ENCODE measurements at places on chromosomes 5 and 9. TPM values are rescaled to one million over a fixed set of nuclear protein-coding genes. Genes with fewer than 3 reads are reported as not detected.

DNA sequence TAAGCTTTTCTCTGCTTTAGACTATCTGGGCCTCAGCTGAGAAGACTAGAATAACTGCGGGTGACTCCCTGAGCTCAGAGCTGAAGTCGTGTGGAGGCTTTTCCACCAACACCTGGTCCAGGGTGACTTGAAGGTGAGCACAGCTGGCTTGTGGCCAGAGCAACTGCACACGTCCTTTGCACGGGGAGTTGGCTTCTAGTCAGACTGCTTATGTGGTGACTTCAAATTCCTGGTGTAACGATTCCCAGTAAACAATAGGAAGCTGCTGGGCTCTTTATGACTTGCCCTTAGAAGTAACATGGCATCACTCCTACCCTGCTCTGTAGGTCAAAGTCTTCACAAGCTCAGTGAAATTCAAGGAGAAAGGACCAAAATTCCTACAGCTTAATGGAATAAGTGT, 800.6 kb upstream of the CDH6 start:
- no peaks in the 10 kb centered on the region for H3K27me3 ChIP-seq
- no peaks in the 10 kb centered on the region for H3K36me3 ChIP-seq
- no peak overlapping the region for H3K4me3 ChIP-seq
- H3K4me1 ChIP-seq = no peaks in the 10 kb centered on the region

DNA sequence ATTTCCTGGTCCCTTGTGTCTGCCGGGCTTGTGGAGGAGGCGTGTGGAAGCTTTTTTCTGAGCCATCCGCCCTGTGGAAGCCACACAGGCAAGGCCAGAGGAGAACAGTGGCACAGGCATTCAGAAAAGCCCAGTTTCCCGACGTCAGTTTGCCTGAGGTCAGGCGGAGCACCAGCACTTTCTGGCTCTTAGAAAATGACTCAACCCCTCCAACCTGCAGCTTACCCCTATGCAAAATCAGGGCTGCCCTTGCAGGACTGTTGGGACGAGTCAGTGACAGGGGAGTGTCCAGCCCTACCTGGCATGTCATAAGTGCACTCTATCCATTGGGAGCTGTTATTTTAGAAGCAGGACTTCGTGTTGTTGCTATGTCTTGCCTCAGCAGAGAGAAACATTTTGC, 216.0 kb downstream of the NR3C1 start:
- H3K27ac ChIP-seq = no peak overlapping the region
- no peak overlapping the region for H3K4me3 ChIP-seq
- peaks cover 12% of the 10 kb centered on the region for H3K4me1 ChIP-seq
- DNase-seq = no peak
- H3K36me3 ChIP-seq = no peaks in the 10 kb centered on the region

SNCB gene
- total RNA-seq = not detected

DNA sequence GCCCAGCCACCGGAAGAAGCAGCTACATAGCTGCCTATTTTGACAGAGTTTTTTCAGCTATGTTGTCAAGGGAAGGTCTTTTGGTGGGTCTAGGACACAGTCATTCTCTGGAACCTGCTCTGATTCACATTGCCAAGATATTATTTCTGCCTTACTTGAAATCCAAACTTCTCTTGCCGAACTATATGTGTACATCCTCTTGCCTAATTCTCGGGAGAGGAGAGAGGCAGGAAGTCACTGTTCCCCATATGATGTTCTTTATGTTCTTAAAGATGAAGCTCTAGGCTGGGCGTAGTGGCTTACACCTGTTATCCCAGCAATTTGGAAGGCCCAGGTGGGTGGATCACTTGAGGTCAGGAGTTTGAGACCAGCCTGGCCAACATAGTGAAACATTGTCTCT, 8.6 kb downstream of the TMEM252 start:
- no peak overlapping the region for H3K27ac ChIP-seq
- no peak overlapping the region for H3K4me3 ChIP-seq
- no peaks in the 10 kb centered on the region for H3K4me1 ChIP-seq
